MV-4-11 (cell line): ENCODE measurements at places on chromosomes 12 and 14.

GRCh38 chr12:11607313-11608081 is 42.0 kb upstream of the ETV6 start:
- no peak for DNase-seq

DNA sequence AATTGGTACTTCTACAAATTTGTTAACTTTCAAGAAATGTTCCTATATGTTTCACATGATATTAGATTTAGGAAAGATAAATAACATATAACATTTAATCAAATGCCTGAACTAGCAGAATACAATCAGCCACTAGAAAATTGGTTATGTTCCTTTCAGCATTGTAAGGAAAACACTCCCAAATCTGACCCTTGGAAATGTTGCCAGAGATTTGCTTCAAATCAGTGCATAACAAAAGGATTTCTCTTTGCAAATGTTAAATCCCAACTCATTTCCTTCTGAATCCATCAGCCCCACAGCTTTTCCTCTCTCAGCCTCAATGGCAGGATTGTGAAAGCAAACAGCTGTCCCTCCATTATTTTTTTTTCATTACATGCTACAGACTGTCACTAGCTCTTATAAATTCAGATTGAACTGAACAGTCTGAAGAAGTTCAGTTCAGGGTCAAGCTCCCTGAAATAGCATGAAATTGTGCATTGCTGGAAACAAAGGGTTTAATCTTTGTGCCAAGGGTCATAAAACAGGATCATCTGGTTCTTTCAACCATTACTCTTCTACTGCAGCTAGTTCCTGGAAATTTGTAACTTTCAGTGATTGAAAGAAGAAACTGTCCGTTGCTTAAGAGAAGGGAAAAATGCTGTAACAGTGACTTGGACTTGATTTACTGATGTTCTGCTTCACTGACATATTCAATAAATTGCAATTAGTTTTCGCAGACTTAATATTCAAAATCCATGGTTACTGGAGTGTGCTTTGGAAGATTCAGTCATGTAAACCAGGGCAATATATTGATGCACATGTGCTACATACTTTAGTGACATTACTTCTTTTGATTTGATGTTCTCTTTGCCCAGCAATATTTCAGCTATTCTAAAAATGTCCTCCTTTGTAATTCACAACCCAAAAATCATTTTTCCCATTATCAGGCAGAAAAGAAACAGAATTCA is 246.4 kb downstream of the RPL10L start:
- DNase-seq = no peak

- no peak for DNase-seq
These were observed 254.8 kb upstream of the FKBP4 start for GRCh38 chr12:2539938-2540337.

DNA sequence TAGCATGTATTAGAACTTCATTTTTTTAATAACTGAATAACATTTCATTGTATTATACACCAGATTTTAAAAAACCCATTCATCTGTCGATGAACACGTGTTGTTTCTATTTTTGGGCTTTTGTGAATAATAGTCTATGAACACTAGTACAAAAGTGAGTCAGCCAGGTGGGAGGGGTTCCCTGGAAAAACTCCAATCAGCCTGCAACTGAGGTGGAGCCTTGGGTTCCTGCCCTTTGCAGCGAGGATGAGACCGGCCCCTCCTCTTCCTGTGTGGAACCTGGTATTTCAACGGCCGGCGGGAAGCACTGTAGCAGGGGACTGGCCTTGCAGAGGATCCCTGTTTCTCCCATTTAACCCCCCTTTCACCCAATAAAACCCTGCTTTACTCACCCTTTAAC is 56.1 kb downstream of the LMNTD1 start:
- no peak for DNase-seq

GRCh38 chr14:53432378-53432802 is 279.3 kb upstream of the DDHD1 start:
- DNase-seq = peak; percentile 8

GRCh38 chr12:92049403-92049802 is 96.2 kb downstream of the BTG1 start:
- peak; percentile 87 for DNase-seq

GRCh38 chr14:104513641-104514046 is 65.9 kb upstream of the C14orf180 start:
- DNase-seq = no peak
